ENCODE measurements at places on chromosomes 6 and 20.

DNA sequence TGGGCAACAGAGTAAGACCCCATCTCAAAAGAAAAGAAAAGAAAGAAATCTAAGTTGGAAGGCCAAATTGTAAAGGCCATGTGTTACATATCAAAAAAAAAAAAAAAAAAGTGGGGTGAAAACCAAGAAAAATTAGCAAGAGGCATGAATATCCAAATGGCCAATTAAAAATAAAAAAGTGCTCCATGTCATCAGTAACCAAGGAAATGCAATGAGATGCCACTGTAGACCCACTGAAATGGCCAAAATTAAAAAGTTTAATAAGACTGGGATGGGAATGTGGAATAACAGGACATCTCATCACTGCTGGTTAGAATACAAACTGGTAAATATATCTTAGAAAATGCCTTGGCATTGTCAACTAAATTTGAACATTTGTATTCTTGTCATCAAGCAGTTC, 30.1 kb upstream of the BCLAF1 start:
- DNase-seq = no peak

GRCh38 chr6:21764989-21765388, 171.4 kb downstream of the SOX4 start:
- DNase-seq = no peak

- no peak for DNase-seq
Observed at GRCh38 chr6:109292983-109293586, 89.2 kb downstream of the CD164 start.

- DNase-seq = no peak
Observed at GRCh38 chr20:46117704-46118467, at the start of gene CD40. Gene CD40 (plus strand): TSS chr20:46118314. CDS start chr20:46118344, 30 bp downstream.

GRCh38 chr6:127923135-127923534, 22.3 kb upstream of the THEMIS start:
- DNase-seq = no peak

- DNase-seq = no peak
Observed at GRCh38 chr6:161445021-161445799, 171.3 kb upstream of the AGPAT4 start.

- DNase-seq = no peak
Observed at GRCh38 chr20:48156521-48156920, 371.2 kb upstream of the SULF2 start.

DNA sequence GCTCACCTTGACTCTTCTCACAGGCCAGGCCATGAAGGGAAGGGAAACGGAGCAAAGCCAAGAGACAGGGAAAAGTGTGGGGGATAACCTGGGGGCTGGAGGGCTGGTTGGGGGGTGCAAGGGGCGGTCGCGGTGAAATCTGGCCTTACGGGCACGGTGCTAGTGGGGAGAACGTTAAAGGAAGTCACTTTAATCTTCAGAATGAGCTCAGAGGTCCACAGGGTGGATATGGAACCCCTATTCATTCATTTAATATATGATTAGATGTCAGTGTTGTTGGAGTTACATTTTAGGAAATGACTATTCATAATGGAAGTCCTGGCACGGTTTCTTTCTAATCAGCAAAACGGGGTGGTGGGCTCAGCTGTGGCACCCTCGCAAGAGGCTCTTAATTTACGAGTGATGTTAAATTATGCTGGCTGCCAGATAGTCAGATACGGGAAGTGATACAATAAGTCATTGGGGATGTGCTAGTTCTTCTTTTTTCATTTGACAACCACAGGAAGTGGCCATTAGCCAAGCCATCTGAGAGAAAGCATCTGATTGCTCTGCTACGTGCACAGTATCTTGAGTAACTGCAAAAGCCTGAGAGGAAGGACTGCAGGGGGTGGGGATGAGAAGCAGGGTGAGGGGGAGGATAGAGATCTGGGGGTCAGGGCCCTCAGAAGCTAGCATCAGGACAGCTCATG, 253.0 kb downstream of the QKI start:
- no peak for DNase-seq

GRCh38 chr6:150841697-150842096, 23.8 kb upstream of the MTHFD1L start:
- DNase-seq = no peak

- no peak for DNase-seq
Observed at GRCh38 chr6:53309059-53309900, 39.5 kb downstream of the ELOVL5 start.

- DNase-seq = no peak
Observed at GRCh38 chr20:37973059-37973910, 60.0 kb downstream of the TTI1 start.

- DNase-seq = no peak
Observed at GRCh38 chr6:139690007-139690406, 315.6 kb upstream of the CITED2 start.

GRCh38 chr6:117169064-117169665, 96.2 kb upstream of the VGLL2 start:
- DNase-seq = no peak

DNA sequence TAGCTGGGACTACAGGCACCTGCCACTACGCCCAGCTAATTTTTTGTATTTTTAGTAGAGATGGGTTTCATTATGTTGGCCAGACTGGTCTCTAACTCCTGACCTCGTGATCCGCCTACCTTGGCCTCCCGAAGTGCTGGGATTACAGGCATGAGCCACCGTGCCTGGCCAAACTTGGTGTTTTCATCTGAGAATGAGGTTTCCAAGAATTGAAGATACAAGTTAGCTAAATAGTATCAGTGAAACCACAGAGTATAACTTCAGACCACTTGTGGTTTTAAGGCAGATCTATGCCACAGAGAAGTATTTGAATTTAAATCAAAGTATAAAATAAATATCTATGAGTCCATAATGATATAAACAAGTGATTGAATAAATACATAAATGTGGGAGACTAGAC, 70.1 kb downstream of the SLC16A10 start:
- no peak for DNase-seq

- DNase-seq = no peak
Observed at GRCh38 chr20:23362392-23363256, 642 bp downstream of the GZF1 start.

- no peak for DNase-seq
Observed at GRCh38 chr20:4956200-4956810, 45.0 kb downstream of the SLC23A2 start.

GRCh38 chr6:108946695-108947094, 98.5 kb downstream of the ARMC2 start:
- DNase-seq = no peak

GRCh38 chr6:4093288-4093687, 14.4 kb upstream of the FAM217A start:
- DNase-seq = no peak

All from esophagus squamous epithelium (tissue), 5 donors.